ENCODE measurements at places on chromosomes 1 and 21. TPM values are rescaled to one million over a fixed set of nuclear protein-coding genes. Genes with fewer than 3 reads are reported as not detected.

Gene SPRR2E
- total RNA-seq = not detected

Gene UTS2
- not detected for total RNA-seq

- no peak for DNase-seq
These were observed 10.7 kb downstream of the SH2D2A start for GRCh38 chr1:156805766-156806511.

DNA sequence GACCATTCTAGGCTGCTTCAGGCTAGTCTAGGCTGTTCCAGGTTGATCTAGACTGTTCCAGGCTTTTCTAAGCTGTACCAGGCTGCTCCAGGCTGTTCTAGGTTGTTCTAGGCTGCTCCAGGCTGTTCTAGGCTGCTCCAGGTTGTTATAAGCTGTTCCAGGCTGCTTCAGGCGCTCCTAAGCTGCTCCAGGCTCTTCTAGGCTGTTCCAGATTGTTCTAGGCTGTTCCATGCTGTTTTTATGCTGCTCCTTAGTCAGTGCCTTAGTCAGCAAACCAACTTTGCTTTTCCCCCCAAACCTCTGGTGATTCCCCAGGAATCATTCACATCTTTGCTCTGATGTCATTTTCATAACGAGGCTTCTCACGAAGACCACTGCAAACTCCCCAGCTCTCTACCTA, 171.4 kb upstream of the GALNT2 start:
- DNase-seq = no peak

DNA sequence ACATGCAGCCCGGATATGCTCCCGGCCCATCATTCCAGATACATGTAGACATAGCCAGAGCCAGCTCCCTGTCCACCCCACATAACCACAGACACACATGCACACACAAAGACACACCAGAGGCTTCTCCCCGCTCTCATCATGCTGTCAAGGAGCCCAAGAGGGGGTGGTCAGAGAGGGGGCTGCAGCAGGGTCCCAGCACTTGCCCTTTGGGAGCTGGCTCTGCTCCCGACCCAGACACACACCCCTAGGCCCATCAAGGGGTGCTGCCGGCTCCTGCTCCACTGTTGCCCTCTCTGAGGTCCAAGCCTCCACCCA, 2.6 kb downstream of the PTAFR start:
- DNase-seq = no peak

- DNase-seq = no peak
These were observed 613.8 kb downstream of the KIF26B start for GRCh38 chr1:245768596-245768995.

DNA sequence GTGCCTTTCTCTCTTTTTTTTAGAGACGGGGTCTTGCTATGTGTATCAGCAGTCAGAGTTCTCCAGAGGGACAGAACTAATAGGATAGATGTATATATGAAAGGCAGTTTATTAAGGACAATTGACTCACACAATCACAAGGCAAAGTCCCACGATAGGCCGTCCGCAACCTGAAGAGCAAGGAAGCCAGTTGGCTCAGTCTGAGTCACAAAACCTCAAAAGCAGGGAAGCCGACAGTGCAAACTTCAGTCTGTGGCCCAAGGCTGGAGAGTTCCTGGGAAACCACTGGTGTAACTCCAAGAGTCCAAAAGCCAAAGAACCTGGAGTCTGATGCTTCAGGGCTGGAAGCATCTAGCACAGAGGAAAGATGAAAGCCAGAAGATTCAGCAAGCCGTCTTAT, 16.3 kb upstream of the H3-3A start:
- DNase-seq = no peak

- DNase-seq = no peak
These were observed 85.6 kb downstream of the NKAIN1 start for GRCh38 chr1:31154000-31154631.

- no peak for DNase-seq
These were observed 43.4 kb upstream of the PALMD start for GRCh38 chr1:99602404-99602969.

DNA sequence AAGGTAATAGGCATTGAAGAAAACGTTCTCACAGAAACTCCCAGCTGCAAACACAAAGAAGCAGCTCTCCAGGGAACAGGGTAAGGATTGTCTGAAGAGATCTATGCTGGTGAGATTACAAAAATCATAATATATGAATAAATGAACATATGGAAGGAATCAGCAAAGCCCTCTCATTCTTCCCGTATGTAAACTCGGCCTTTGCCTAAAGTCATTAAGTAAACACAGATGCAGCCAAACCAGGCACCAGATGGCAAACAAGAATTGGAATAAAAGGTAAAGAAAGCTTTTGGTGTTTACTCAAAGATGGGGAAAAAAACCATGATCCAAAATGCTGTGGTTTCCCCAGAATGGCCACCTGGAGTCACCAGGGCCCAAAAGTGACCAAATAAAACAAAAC, 76.6 kb upstream of the HOOK1 start:
- no peak for DNase-seq
